ENCODE measurements at places on chromosomes 2 and 18.

- no peak for DNase-seq
These were observed 707.9 kb upstream of the ID2 start for GRCh38 chr2:7973801-7974480.

GRCh38 chr2:73031725-73032701, 39.5 kb downstream of the SFXN5 start:
- no peak for DNase-seq

GRCh38 chr2:152620208-152620607, 97.1 kb downstream of the PRPF40A start:
- no peak for DNase-seq

- DNase-seq: no peak
These were observed 372.2 kb downstream of the NYAP2 start for GRCh38 chr2:225771701-225772100.

GRCh38 chr2:190835303-190835930, 45.2 kb upstream of the GLS start:
- peak; percentile 89 for DNase-seq

DNA sequence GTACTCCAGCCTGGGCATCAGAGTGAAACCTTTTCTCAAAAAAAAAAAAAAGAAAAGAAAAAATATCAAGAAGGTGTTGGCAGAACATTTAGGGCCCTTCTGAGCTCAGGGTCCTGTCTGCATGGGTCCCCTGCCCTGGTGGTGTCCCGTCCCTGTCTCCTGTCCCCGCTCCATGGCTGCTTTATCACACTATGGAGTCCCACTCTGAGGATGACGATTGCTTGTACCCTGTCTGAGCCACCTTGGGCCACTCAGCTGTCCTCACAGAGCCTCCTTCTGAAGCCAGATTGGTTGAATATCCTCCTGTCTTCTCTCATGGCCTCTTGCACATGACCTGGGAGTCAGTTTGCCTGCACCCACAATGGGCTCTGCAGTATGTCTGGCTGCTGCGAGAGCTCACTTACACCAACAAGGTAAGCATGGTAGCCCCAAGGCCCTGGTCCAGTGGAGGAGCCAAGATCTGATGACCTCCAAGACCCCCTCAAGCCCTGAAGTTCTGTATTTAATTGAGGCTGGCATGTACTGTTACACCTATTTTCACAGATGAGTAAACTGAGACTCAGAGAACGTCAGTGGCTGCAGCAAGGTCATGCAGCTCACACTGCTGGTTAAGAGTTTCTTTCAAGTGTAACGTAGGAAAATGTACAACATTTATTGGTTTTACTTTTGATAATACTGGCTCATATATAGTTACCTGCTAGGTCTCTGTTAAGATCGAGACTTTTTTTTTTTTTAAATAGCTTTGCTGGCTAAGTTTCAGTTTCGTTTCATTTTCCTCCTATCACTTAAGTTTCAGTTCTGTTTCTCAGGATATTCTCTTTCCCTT, 16.9 kb upstream of the ZCCHC2 start:
- DNase-seq: no peak

Data from IMR-90 (cell line).